Right renal cortex interstitium (tissue), 3 donors: ENCODE measurements at places on chromosomes 3 and 15. TPM values are rescaled to one million over a fixed set of nuclear protein-coding genes. Genes with fewer than 3 reads are reported as not detected.

The PPCDC gene
- 11.0 TPM for polyA plus RNA-seq

The TNFAIP8L3 gene
- polyA plus RNA-seq = 2.3 TPM

The NAA50 gene
- 140 TPM for polyA plus RNA-seq

The ST6GAL1 gene
- polyA plus RNA-seq = 81.0 TPM

The HTR3E gene
- not detected for polyA plus RNA-seq

The LRRC31 gene
- polyA plus RNA-seq = 0.17 TPM

The LEKR1 gene
- 2.3 TPM for polyA plus RNA-seq

The SERPINI2 gene
- polyA plus RNA-seq = 1.1 TPM

The ALG3 gene
- 30.8 TPM for polyA plus RNA-seq

The GOLGA8G gene
- polyA plus RNA-seq = 0.12 TPM

The NOP10 gene
- 133 TPM for polyA plus RNA-seq

The TIPARP gene
- 27.6 TPM for polyA plus RNA-seq

The TMC3 gene
- 0.12 TPM for polyA plus RNA-seq

The REC114 gene
- polyA plus RNA-seq = not detected

The FOXB1 gene
- 0.08 TPM for polyA plus RNA-seq

The DUOX2 gene
- not detected for polyA plus RNA-seq

The CA12 gene
- polyA plus RNA-seq = 137 TPM

The ACP3 gene
- 63.9 TPM for polyA plus RNA-seq

The PAK6 gene
- polyA plus RNA-seq = 5.8 TPM

The CAMKV gene
- not detected for polyA plus RNA-seq
